ENCODE measurements at places on chromosomes 6 and 20.
A peak's percentile ranks its signal among the peaks of the same experiment; 100 is the strongest.

DNA sequence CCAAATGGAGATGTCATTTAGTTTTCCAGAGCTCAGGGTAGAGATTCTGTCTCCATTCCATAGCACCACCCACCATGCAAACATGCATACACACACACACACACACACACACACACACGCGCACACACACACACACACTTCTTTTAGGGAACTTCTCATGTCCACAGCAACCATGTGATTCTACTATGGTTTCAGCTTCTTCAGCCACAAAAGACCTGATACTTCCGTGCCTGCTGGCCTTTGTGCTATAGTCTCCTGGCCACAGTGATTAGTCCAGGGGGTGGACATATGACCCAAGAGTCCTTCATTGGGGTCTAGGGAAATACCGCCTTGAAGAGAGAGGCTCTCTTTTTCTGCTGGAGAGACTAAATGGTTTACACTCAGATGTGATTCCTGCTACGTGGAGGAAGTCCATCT, 53.5 kb downstream of the CARMIL1 start:
- no peak for DNase-seq

DNA sequence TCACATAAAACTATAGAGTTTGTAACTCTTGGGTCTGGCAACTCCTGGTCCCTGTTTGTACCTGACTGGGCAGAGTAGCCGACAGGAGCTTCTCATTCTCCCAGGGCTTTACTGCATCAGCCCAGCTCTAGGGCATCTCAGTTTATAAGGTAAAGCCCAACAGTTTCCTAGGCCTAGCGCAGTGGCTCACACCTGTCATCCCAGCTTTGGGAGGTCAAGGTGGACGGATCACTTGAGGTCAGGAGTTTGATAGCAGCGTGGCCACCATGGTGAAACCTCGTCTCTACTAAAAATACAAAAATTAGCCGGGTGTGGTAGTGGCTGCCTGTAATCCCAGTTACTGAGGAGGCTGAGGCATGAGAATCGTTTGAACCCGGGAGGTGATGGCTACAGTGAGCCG, 47.8 kb downstream of the ATP9A start:
- DNase-seq = no peak

DNA sequence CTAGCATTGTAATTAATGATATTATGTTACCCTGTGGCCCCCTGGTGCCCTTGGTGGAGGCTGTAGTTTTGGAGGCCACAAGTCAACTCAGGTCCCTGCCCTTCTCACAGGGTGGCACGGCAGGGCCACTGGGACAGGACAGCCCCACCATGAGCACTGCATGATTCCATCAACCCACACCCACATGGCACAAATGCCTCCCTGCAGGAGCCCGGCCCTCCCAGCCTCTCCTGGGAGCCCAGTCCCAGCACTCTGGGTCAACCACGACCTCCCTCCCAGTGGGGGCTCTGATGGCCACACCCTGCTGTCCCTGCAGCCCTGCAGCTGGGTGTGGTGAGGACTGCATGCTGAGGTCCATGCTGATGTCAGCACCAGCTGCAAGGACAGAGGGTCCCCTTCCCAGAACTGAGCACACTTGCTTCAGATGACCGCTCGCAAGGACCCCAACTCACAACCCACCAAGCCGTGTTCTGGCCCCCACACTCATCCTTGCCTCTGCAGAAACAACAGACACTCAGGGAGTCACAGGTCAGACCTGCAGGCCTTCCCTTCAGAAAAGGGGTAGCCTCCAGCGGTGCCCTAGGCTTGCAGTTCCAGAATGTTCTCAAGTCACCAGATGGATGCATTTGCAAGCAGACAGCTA, 15.7 kb upstream of the CST7 start:
- no peak for DNase-seq

- no peak for DNase-seq
Observed at GRCh38 chr6:119463081-119463626, 113.6 kb upstream of the MAN1A1 start.

GRCh38 chr20:7399114-7399513, 541.1 kb downstream of the HAO1 start:
- no peak for DNase-seq

GRCh38 chr20:20518263-20518662, 150.4 kb downstream of the INSM1 start:
- DNase-seq = no peak

DNA sequence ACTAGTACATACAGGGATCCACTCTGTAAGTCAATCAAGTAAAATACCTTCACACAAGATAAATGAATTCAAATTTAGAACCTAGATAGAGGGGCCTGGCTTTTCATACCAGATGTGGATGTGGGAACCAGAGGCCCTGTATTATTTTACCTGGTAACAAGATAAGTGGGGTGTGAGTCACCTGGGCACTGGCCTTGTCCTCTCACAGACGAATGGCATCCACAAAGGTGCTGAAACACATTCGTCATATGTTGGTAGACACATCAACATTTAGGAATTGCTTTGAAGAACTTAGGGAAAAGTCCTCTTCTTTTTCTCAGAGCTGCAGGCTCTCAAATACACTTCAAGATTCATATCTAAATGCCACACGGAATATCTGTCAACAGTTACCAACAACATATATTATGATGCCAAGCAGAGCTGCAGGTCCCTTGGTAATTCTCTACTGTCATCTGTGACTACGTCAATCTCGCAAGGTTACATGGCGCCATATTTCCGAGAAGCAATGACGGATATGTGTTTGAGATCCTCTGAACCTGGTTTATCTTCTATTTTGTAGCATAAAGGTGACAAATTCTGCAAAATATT, 618.6 kb downstream of the EPM2A start:
- no peak for DNase-seq

GRCh38 chr6:41768545-41769308, 11.0 kb downstream of the FRS3 start:
- no peak for DNase-seq

- DNase-seq = no peak
Observed at GRCh38 chr6:24795106-24795505, 3.6 kb downstream of the ARMH2 start.

- DNase-seq = no peak
Observed at GRCh38 chr6:160393891-160394653, 45.9 kb downstream of the SLC22A3 start.

- DNase-seq = no peak
Observed at GRCh38 chr20:53171065-53171464, 198.9 kb downstream of the TSHZ2 start.

GRCh38 chr6:35810971-35811698, 6.0 kb downstream of the LHFPL5 start:
- no peak for DNase-seq

DNA sequence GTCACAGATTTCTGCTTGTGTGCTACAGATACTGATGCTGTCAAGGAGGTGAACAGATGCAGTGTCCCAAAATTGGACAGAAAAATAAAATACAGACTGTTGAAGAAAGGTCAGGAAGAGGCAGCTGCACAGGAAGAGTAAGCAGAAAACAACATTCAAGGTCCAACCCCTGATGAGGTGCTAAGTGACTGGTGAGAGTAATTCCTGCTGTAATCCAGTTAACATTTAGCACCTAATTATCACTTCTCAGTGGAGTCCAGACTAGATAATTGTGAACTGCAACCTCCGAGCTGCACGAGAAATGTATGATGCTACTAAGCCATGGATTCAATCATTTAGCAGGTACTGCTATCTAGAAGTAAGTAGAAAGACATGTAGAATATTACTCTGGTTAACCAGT, 36.3 kb upstream of the NRSN1 start:
- no peak for DNase-seq

GRCh38 chr6:125519367-125519766, 217.6 kb upstream of the HDDC2 start:
- DNase-seq = no peak

- no peak for DNase-seq
Observed at GRCh38 chr20:16719421-16719820, 10.4 kb upstream of the SNRPB2 start.

- DNase-seq = peak; percentile 59
Observed at GRCh38 chr6:151289399-151290007, 49.7 kb downstream of the AKAP12 start.

DNA sequence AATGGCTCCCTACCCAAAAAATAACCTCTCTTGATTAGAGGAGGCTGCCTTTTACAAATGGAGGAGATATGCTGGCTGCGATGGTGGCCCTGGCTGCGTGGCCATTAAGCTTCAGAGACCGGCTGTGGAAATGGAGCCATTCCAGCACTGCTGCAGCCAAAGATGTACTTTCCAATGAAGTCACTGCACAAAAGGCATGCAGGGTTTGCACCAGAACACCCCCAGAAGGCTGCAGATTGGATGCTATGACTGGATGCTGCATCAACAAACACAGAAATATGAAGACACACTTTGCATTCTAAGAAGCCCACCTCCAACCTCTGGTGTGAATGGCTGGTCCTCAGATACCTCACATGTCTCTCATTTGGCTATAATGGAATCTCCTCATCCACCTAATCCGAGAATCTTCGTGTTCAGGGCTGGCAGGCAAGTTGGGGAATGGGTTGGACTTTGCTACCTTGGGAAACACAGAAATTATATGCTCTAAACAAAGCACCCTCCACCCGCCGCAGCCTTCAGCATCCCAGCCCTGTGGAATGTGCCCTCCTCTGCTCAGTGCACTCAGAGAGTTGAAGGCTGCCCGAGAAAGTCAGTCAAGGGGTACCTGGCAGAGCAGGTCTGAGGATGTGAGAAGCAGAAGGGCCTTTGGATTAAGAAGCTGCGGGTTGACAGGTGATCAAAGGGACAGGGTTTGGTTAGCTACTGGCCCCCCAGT, 35.3 kb downstream of the APCDD1L start:
- DNase-seq = no peak

DNA sequence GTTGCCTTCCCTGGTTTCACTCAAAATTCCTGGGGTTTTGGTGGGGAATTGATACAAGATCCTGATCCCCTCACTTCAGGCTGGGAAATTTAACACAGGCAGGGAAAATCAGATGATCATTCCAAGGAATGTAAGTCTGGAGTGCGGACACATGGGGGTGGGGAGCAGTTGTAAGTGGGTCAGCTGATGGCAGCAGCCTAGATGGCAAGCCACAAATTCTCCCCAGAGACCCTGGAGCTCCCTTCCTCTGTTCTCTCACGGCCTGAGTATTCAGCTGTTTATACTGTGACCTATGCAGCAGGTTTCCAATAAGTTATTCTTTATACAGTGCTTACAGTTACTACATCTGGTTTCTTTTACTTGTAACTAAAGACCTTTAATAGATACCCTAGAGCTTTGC, 144.9 kb downstream of the SH3BGRL2 start:
- DNase-seq = no peak
